Stimulated activated CD8-positive, alpha-beta memory T cell treated with anti-CD3 and anti-CD28 coated beads, Interleukin-2, amount 100 ng/mL, for 48 hours (primary cell): ENCODE measurements at places on chromosomes 1 and 21.
A peak's percentile ranks its signal among the peaks of the same experiment; 100 is the strongest.

- DNase-seq = no peak
Measured at GRCh38 chr1:7912743-7913557, 27.7 kb downstream of the TNFRSF9 start.

- DNase-seq = no peak
Measured at GRCh38 chr1:25105836-25106235, 126.5 kb downstream of the SYF2 start.

GRCh38 chr21:45989355-45990048, 7.9 kb downstream of the COL6A1 start:
- DNase-seq = no peak

DNA sequence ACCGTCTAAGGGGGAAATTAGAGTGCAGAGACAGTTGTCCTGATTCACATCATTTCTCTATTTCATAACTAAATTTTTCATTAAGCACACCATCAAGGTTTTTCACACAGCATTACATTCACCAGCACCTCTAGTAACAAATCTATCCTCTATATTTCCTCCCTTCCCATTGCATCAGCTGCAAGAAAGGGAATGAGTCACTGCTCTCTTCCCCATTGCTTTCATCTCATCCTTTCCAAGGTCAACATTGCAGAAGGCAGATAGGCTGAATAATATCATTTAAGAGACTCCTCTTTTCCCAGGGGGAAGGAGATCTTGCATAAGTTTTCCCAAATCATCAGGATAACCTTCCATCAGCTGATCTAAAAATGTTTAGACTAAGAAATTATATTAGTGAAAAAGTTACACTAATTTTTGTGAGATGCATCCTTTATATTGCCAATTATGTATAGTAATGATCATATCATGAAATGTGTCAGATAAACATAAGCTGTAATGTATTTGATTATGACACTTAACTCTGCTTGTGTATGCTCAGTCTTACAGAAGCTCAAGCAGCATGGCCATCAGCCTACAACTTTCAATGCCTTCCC, 4.3 kb downstream of the INTS7 start:
- DNase-seq = no peak

- DNase-seq = no peak
Measured at GRCh38 chr1:95793893-95794292, 559.9 kb downstream of the RWDD3 start.

GRCh38 chr1:1889847-1890505, 911 bp downstream of the GNB1 start:
- DNase-seq = peak; percentile 36
